ENCODE measurements at places on chromosomes 12 and 14. TPM values are rescaled to one million over a fixed set of nuclear protein-coding genes. Genes with fewer than 3 reads are reported as not detected.

DNA sequence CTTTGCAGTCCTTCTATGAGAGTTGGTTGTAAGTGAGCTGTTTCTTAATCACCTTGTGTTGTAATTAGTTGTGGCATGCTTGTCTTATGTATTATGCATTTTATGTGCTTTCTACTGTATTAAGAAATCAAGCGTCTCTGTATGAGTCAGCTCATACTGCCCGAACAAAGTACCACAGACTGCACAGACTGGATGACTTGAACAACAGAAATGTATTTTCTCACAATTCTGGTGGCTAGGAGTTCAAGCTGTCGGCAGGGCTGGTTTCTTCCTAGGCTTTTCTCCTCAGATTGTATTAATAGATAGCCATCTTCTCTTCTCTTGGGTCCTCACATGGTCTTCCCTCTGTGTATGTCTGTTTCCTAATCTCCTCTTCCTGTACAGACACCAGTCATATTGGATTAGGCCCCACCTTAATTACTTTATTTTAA is 77.7 kb downstream of the FLRT2 start:
- no peak for DNase-seq

GRCh38 chr14:94292872-94293577 is at the start of gene SERPINA10:
SERPINA10 (minus strand) TSS chr14:94293268; CDS start chr14:94290593, 2,675 bp downstream.
- DNase-seq, result no peak

GRCh38 chr14:68696266-68696665 is 96.6 kb downstream of the ZFP36L1 start:
- DNase-seq, result no peak

DNA sequence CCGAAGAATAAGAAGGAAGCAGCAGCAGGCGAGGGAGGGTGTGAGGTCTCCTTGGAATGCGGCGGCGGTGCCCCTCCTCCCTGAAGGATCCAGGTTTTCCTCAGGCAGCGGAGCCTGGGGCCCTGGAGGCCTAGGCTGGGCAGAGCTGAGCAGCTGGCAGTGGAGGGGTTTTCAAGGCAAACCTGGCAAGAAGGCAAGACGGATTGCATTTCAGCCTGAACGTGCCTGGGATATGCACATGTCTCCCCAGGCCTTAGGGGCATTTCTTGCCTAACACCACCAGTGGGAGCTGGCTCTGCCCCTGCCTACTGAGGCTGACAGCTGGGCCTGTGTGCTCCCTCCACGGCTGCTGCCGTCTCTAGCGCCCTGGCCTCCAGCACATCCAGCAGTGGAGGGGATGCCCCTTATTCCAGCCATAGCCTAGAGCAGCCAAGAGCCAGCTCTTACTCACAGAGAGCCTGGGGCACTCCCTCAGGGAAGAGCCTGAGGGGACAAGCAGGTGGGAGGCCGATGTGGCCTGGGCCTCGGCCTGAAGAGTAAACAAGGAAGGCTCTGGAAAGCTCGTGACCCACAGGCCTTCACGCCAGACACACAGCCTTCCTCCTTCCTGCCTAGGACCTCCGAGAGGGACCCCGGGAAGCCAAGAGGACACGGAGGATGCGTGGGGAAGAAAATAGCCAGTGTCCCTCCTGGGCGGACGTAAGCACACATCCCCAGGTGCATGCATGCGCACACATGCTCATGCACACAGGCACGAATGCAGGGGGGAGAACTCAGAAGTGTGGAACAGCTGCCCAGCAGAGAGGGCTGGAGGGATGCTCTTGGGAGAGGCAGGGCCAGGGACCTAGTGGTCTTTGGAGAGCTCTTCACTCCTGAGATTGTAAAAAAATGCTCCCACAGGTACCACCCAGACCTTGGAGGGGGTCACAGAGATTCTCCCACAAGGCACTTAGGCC is 23.0 kb upstream of the EIF2B2 start:
- DNase-seq, result no peak

- no peak for DNase-seq
Observed at GRCh38 chr14:23183158-23183470, 346 bp downstream of the SLC7A8 start.

DNA sequence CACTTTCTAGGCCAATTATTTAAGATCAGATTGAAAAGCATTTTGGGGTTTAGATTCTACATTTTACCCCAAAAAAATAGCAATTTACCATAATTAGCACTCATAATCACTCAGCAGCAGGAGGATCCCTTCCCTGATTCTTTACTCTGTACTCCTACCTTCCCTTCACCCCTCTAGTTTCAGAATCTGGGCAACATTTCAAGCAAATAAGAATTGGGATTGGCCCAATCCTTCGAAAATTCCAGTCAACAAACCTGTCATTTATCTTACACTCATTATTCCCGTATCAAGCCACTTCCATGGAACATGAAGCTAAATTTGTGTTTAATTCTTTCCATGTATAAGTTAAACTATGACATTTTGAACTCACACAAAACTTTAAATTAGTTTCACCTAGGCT is 349.1 kb upstream of the USP15 start:
- no peak for DNase-seq

DNA sequence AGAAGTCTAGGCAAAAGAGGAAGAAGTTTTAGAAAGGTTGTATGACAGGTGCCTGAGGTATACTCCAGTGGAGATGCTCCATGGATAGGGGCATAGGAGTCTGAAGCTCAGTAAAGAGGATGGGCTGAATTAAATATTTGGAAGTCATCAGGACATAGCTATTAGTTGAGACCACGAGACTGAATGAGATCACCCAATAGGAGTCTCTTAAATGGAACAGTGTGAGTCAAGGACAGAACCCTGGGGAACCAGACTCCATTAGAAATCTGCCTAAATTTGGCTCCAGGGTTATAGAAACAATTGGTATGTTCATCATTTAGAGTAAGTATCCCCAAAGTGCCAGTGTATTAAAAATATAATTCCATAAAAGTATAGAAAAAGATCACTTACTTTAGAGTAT is 172.6 kb downstream of the PRKCH start:
- no peak for DNase-seq

Gene PRKAG1
- polyA plus RNA-seq, result 87.5 TPM

Gene NAV3
- 9.5 TPM for polyA plus RNA-seq

Gene NTF3
- 4.1 TPM for polyA plus RNA-seq

Gene CLMN
- polyA plus RNA-seq, result 46.2 TPM

Measured in renal cortex interstitium (tissue), 15 donors.